ENCODE measurements at places on chromosomes 5 and 9.

GRCh38 chr5:129245489-129245888, 150.9 kb downstream of the ISOC1 start:
- DNase-seq: no peak

DNA sequence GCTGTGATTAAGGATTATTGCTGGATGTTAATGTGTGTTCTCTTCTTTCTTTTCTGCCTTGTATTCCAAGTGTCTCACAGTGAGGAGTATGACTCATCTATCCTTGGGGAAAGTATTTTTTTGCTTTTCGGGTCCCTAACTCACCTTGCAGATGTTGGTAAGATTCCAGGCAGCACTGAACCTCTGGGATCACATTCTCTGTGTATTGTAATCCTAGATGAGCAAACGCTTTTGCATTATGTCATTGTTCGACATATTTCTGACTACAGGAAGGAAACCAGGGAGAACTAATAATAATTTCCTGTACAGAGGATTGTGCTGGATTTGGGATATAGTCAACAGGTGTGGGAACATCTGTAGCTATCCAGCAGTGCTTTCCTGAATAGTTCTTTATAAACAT, 246.1 kb upstream of the TUT7 start:
- DNase-seq: no peak

DNA sequence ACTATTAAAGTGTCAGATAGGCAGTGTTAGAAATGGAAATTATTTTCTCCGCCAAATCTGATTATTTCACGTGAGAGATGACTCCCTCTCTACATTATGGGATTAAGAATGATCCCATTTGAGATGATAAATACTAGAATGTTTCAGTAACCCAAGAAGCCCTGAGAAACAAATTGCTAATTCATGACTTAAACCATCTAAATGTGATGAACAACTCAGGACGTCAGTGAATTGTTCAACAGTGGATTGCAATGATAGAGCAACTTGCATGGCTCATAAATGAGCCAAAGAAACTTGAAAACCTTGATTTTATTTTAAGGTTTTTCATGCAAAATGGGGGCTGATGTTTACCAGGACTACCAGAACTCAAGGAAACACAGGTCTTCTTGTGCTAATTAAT, 350.5 kb upstream of the WWC1 start:
- no peak for DNase-seq

GRCh38 chr9:117494401-117495090, 79.7 kb upstream of the ASTN2 start:
- no peak for DNase-seq

DNA sequence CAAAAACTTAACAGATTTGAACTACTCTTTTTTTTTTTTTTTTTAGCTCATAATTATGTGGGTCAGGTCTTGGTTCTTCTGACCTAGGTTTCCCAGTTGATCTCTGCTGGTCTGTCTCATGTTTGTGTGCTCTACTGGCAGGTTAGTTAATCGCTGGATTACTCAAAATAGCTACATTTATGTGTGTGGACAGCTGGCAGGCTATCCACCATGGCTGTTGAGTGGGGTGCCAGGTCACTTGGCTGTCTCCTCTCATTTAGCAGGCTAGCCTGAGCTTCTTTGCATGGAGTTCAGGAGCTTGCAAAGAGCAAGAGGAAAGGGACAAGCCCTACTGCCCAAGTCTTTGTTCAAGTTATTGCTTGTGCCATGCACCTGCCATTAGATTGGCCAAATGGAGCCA, 9.3 kb downstream of the ADCY2 start:
- DNase-seq: no peak

- DNase-seq: no peak
These were observed 58.6 kb downstream of the ITGA1 start for GRCh38 chr5:52846182-52846842.

GRCh38 chr9:69673311-69673640, 1.1 kb upstream of the APBA1 start:
- DNase-seq: no peak

Measured in right forelimb (tissue), 1 donor.